ENCODE measurements at places on chromosomes 1 and 21. TPM values are rescaled to one million over a fixed set of nuclear protein-coding genes. Genes with fewer than 3 reads are reported as not detected.

Gene MMP23B
- total RNA-seq: not detected

Gene CAMTA1
- total RNA-seq: 103 TPM

Gene HLX
- 5.6 TPM for total RNA-seq

Gene ADGRB2
- 3.4 TPM for total RNA-seq

Gene AIM2
- total RNA-seq: not detected

Gene CCSAP
- 6.1 TPM for total RNA-seq

- DNase-seq: no peak
Observed at GRCh38 chr1:218431476-218431875, 86.3 kb downstream of the TGFB2 start.

DNA sequence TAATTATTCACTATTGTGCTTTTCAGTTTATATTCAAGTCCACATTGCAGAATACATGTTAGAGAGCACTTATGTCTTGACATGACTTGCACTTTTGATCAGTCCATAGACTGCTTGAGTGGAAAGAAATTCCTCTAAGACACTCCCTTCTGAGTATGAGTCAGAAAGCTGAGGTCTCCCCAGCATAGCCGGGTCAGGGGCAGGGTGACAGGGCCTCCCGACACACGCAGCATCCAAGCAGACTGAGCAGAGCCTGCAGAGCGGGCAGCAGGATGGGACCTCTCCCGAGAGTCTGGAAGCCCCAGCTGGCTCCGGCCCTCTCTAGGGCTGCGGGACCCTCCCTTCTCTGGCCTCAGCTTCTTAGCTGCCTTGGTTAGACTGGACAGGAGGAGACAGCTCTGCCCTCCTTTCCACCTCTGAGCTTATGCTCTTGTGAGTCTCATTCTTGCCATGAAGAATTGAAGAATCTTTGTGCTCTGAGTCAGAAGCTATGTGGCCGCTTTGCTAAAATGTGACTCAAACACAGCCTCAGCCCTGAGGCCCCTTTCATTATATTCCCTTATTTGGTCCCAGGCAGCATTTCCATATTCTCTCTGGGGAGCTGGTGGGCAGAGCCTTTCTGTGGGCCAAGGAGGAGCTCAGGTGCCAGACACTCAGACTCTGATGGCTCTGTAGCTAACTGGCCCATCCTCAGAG is 11.2 kb upstream of the CAPN2 start:
- DNase-seq: peak; percentile 90

DNA sequence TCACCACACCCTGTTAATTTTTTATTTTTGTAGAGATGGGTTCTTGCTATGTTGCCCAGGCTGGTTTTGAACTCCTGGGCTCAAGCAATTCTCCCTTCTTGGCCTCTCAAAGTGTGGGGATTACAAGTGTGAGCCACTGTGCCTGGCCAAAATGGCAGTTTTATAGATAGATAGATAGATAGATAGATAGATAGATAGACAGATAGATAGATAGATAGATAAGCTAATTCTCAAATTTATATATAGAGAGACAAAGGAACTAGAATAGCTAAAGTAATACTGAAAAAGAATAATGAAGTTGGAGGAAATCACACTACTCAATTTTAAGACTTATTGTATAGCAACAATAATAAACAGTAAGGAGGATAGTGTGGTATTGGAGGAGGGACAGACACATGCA is 21.1 kb downstream of the SHISAL2A start:
- DNase-seq: no peak

DNA sequence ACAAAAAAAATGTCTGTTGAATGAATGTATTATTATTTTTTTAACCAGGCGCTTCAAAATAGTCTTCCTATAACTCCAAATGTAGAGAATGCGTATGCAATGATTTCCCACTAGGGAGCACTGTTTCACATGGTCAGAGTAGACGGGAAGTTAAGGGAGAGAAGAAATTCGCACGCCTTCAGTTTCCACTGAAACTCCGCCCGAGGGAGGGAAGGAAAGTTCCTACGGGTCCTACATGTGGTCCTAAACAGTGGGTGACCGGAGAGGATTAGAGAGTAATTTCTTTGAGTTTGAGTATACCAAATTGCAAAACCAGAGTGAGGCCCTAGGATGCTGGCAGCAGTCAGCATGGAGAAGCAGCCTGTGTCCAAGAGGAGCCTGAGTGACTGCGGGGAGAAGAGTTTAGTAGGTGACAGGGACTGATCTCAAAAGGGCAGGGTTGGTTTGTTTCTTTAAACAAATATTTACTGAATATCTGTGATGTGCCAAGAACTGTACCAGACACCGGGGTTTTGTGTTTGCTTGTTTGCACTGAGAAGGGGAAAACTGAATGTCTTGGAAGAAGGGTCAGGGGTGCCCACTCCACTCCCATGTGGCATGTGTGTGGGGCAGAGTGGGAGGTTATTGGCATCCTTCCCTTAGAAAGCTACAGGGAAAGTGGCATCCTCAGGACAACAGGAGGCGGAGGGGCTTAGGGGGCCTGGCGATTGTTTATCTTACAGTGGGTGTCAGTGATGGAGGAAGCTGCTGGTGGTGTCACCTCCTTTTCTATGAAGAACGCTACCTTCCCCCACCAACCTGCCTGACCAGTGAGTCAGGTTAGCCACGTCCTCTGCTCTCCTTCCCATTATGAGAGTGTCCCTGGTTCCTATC is 22.8 kb downstream of the RNU5D-1 start:
- DNase-seq: peak; percentile 33

- no peak for DNase-seq
Observed at GRCh38 chr1:30762152-30762929, 4.8 kb upstream of the LAPTM5 start.

DNA sequence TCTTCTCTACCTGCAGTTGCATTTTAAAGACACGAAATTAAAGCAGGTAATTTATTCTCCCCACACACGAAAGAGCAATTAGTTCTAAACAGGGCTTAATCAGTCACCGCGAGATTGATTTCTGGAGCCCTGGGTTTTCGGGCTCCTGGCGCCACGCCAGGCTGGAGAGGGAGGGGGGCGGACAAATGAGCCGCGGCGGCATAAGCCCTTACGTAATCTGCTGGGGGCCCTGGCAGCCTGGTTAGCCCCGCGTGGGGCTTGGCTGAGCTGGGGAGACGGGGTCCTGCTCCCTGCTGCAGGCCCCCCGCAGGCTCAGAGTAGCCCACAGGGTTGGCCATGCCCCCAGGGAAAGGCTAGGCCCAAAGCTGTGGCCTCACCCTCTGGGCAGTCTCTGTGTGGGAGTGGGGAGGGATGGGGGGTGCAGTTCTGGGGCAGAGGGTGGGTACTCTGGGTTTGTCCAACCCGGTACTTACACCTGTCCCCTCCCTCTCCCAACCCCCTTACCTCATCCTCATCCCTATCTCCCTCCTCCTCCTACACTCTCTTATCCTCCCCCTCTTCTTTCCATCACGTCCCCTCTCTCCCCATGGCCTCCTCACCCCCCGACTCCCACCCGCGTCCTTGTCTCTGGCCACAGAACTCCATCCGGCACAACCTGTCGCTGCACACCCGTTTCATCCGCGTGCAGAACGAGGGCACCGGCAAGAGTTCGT is 19.9 kb downstream of the FOXO6 start:
- peak; percentile 33 for DNase-seq

DNA sequence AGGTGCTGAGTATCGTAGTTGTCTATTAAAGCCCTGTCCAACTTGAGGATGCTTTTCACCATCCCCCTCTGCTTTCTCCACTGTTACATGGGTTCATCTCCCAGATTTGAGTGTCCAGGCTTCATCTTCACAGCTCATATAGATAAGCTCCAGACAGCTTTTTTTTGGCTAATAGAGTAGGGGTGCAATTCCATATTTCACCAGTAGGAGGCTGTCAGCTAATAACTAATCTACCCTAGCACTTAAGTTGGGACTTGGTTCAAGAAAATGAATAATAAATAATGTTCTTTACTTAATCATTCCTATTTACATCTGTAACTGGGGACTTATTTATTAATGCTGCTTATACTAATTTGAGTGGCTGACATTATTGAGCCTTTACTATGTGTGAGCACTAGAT is 124.5 kb downstream of the IGSF21 start:
- DNase-seq: no peak
